Stimulated activated CD8-positive, alpha-beta memory T cell treated with anti-CD3 and anti-CD28 coated beads, Interleukin-2, amount 100 ng/mL, for 1 hour (primary cell): ENCODE measurements at places on chromosomes 2 and 18.

DNA sequence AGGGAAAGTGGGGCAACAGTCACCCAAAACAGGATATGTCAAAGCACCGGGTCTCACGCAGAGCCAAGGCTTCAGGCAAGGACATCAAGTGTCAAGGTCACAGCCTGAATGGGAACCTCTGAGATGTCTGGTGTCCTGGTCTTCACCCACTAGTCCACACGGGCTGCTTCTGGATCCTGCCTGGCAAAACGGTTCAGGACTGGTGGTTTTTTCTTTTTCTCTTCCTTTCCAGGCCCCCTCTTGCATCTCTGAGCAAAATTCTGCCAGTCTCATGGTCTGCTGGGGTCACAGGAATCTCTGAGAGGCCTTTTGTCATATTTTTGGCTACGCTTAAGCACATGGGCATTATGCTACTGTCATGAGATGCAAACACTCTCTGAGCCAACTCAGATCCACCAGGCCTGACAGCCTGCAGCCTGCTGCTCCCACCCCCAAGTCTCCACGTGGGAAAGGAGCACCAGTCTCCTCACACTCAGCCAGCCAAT lies 518.2 kb upstream of the ZEB2 start:
- DNase-seq, result no peak

- no peak for DNase-seq
These were observed 91.5 kb upstream of the NOSTRIN start for GRCh38 chr2:168710754-168711467.

- no peak for DNase-seq
These were observed 1.6 kb upstream of the ADRA2B start for GRCh38 chr2:96117701-96118588.

DNA sequence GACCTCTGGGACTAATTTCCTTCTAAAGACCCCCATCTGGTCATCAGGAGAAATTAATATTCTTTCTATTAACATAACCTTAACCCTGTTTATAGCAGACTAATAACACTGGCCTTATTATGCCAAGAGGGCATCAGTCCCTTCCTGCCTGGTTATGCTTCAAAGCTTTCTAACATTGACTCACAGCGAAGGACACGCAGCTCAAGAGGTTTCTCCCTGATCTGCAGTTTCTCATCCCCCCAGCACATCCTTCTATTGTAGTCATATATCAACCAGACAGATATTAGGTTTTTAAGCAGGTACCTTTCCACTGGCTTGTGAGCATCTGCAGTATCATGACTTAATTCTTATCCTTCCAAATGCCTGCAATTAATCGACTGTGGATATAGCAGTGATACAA lies 100.0 kb upstream of the CXCR4 start:
- DNase-seq, result no peak

DNA sequence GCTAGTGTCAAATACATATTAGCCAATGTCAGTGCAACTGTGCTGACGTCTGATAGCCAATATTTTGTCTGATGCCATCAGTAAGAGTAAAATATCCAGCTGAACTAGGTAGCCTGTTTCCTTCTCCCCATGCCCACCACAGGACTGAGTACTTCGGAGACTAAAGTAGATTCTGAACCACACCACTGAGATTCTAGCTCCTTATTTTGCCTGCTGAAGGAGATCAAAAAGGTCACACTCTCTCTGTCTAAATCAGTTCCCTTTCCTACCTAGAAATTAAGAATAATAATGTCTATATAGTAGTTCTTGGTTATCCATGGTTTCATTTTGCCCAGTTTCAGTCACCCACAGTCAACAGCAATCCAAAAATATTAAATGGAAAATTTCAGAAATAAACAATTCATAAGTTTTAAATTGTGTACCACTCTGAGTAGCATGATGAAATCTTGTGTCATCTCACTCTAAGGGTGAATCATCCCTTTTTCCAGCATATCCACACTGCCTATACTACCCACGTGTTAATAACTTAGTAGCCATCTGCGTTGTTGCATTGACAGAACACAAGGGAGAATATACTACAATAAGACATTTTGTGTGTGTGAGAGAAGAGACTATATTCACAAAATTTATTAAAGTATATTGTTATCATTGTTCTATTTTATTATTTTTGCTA lies 1043.3 kb upstream of the PIK3C3 start:
- DNase-seq, result no peak

DNA sequence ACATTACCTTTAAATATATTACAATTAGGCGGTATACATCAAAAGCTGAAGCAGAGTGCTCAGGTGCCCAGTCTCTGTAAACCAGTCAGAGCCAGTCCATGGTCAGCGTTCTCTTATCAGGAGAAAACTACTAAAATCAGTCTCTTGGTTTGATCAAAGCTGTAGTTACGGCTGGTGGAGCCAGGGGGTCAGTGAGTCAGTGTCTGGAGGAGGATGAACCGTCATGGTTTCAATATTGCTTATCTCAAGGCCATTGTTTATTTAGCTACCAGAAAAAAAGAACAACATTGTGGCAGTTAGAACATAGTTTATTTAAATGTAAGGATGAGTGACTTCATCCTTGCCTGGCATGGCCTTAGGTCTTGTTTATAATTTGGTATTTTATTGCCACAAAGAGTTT lies 71.3 kb upstream of the NYAP2 start:
- no peak for DNase-seq
